ENCODE measurements at places on chromosomes 16 and 17.

DNA sequence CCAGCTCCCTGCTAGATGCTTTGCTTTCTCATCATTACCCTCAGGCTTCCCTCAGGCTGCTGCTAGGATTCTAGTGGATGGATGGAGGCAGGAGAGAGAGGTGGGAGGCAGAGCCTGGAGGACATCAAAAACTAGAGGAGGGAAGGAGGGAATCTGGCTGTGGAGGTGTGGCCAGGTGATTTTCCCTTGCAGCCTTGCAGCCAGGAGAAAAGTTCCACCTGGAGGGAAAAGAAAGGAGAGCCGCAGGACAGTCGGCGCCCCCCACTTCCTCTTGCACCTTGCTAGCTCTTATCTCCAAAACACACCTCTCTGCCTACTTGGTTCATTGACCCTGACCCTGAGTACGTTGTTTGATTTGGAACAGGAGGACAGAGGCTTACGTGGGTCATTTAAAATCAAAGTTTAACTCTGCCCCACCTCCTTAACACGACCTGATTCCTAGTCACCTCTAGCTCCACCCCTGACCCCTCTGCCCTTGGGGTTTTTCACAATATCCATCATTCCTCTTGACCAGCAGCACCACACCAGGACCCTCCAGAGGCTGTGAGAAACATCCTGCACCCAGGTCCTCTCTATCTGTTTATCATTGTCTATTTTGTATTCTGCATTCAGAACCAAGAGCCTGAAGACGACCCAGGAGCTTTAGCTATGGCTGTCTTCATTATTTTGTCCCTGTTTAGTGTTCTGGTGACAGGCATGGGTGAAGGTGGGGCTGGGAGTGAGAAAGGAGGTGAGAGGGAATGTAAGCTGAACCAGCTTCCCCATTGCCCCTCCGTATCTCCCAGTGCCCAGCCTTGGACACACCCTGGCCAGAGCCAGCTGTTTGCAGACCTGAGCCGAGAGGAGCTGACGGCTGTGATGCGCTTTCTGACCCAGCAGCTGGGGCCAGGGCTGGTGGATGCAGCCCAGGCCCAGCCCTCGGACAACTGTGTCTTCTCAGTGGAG is 15.9 kb downstream of the AOC3 start:
- DNase-seq: no peak

DNA sequence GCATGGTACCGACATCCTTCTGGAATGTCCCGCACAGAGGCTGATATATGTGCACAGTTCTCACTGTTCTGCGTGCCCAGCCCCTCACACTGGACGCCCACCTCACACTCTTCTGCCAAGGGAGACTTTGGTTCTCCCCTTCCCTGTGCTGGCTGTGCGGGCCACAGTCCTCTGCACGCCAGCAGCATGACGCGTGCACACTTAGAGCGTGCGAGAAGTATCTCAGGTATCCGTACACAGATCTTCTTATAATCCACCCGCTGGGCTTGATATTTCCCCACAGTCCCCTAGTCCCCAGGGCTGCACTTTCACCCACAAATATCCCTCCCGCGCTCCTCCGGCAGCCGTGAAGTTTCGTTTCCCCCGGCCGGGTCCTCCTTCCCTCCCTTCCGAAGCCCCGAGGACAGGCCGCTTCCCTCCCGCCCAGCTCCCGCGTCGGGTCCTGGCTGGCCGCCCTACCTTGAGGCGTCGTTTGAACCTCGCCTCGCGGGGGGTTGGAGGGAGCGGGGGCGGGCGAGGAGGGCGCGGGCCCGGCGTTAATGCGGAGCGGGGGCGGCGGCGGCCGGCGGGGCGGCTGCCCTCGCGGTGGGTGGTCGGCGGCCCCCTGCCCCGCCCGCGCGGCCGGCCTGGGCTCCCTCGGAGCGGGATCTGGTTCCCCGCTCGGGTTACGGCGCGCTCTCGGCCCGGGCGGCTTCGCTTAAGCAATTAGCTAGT is 5.0 kb upstream of the FOXF1 start:
- DNase-seq: no peak

DNA sequence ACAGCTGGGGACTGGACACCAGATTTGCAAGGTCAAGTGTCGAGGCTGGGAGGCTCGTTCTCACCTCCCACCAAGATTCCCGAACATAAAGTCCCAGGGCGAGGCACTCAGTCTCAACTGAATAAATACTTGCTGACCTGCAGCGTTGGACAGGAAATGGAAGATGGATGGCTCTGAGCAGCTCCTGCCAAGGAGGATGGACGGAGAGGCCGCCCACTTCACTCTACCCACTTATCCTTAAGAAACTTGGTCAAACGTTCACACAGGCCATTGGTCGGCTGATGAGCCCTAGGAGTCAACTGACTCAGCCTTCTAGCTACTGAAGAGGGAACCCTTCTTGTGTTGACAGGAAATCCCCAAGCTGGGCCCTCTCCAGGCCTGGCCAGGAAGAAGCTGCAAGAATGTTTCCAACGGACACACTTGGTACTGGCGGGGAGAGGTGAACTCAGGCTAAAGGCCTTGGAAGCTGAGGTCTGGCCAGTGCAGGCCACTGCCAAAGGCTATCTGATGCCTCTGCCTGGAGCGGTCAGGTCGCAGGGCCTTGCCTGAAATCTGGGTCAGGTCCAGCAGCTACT is 50.0 kb downstream of the VAC14 start:
- no peak for DNase-seq

DNA sequence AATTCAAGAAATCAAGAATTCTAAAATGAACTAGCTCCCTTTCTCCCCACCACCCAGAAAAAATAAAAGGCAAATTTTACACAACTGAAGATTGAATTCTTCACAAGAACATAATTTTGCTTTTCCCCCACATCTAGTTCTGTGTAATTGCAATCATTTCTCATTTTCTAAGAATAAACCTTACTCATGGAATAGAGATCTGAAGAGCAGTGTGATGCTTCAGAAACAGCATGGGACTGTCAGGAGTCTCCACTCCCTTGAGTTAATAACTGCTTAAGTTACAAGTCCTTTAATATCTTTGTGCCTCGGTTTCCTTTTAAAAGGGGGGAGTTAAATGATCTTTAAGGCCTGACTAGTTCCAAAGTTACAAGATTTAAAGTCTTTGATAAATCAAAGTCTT is 53.7 kb downstream of the CACNG1 start:
- DNase-seq: no peak

DNA sequence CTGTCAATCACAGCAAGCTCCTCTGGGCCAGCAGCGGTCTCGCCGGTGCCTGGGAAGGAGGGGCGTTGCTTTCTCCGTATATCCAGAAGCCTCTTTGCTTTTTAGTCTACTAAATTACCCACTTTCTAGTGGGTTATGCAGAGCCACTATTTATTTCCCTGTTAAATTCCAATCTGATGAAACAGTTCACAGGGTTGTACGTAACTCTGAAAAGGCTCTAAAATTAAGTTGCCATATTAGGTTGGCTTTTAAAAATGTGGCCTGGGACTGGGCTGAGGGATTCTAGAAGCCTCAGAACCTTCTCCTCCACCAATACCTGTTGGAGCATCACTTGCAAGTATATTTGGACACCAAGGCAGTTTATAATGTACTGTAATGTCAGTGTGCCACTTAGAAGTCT is 27.2 kb downstream of the MARCHF10 start:
- no peak for DNase-seq

GRCh38 chr17:8994319-8994718 is 27.0 kb upstream of the NTN1 start:
- DNase-seq: peak; percentile 58

DNA sequence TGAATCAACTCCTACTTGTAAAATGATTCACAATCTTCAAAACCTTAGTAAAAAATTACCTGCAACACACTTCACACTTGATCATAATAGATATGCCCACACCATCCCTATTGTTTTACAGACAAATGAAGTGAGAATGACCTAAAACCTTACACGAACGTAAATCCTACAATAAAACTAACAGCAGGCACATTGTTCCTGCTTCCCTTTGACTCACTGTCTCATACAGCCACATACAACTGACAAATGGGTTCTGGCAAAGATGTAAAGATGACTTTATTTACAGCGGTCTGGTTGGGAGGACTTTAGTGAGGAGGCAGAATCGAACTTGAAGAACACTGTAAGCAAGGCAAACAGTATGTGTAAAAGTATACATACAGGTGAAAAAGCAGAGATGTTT is 188.7 kb downstream of the MYO1D start:
- no peak for DNase-seq

DNA sequence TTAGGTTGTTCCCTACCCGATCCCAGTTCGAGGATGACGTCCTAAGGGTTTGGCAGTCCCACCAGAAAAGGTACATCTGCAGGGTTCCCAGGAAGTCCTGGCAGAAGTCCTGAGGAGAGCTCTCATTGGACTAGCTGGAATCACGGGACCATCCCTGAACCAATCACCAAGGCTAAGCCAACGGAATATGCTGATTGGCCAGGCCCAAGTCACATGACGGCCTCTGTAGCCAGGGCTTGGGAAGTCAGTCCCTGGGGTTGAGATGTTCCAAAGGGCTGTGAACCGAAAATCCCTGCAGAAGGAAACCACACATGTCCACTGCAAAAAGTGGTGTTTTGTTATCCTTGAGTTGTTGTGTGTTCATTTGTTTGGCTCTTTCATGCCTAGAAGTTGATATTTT is 68.2 kb upstream of the ZNF423 start:
- DNase-seq: no peak

DNA sequence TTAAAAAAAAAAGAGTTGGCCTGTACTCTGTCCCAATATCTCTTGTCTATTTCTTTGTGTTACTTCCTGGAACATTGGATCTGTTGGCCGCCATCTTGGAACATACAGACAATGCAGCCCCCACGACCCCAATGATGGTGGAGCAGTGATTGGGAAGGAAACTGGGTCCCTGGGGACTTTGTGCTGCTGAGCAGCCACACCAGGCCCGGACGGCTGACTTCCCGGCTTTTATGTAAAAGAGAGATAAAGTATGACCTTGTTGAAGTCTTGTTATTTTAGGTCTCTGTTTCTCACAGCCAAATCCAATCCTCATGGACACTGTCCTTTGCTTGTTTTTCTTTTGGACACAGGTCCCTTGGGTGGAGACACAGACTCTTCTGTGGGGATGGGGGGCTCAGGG is 204.5 kb downstream of the SALL1 start:
- no peak for DNase-seq

DNA sequence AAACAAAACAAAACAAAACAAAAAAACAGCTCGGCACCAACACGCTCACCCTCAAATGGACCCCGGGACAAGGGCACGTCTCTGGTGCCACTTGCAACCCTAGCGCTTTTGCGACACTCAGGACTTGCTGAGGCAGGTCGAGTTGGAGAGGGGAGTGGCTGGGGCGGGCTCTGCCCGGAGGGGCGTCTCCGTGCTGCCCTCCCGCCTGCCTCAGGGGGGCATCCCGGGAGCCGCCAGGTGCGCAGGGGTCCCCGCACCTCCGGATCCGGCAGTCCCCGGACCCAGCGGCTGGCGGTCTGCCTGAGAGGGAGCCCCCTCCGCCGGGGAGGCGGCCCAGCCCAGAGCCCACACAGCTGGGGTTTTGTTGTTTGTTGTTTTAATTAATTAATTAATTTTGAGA is at the start of gene SLC52A1:
TSS of gene SLC52A1 (minus strand) at position 112 of the 400 bp plus-strand sequence. CDS start 820 bp downstream, outside the sequence.
- DNase-seq: no peak

GRCh38 chr17:67573987-67574657 is 143.6 kb upstream of the NOL11 start:
- no peak for DNase-seq

Measured in NCI-H1694 (cell line).